ENCODE measurements at places on chromosomes 2 and 18. TPM values are rescaled to one million over a fixed set of nuclear protein-coding genes. Genes with fewer than 3 reads are reported as not detected.

The MAIP1 gene
- 25.7 TPM for total RNA-seq

The TCF4 gene
- 51.3 TPM for total RNA-seq

The CAVIN2 gene
- total RNA-seq = 16.9 TPM

The RPRM gene
- total RNA-seq = not detected

The FEV gene
- not detected for total RNA-seq

The GREB1 gene
- 0.13 TPM for total RNA-seq

The GNAL gene
- total RNA-seq = 1.8 TPM
